ENCODE measurements at places on chromosomes 12 and 14. TPM values are rescaled to one million over a fixed set of nuclear protein-coding genes. Genes with fewer than 3 reads are reported as not detected.

TMX1 gene
- 19.2 TPM for total RNA-seq

DNA sequence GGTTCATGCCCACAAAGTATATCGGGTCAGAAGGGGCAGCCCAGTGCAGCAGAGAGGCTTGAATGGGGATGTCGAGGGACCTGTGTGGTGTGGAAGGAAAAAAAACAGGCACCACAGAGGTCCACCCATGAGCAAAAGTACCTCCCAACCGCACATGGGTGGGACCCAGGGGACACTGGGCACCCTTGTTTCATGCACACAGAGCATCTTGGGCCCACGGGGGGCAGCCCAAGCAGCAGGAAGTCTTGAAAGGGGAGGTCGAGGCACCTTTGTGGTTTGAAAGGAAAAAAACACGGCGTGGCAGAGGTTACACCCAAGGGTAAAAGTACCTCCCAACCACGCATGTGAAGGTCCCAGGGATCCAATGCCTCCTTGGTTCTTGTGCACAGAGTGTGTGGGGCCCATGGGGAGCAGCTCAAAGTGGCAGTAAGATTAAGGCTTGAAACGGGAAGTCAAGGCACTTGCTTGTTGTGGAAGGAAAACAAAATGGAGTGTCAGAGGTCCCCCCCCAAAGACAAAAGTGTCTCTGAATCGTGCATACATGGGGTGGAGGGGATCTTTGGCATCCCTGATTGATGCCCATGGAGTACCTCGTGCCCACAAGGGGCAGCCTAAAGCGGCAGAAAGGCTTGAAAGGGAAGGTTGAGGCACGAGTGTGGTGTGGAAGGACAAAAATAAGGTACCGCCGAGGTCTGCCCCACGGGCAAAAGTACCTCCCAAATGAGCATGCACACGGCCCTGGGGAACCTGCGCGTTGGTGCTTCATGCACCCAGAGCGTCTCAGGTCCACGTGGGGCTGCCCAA lies 575.5 kb downstream of the ALG10 start:
- DNase-seq, result no peak

DNA sequence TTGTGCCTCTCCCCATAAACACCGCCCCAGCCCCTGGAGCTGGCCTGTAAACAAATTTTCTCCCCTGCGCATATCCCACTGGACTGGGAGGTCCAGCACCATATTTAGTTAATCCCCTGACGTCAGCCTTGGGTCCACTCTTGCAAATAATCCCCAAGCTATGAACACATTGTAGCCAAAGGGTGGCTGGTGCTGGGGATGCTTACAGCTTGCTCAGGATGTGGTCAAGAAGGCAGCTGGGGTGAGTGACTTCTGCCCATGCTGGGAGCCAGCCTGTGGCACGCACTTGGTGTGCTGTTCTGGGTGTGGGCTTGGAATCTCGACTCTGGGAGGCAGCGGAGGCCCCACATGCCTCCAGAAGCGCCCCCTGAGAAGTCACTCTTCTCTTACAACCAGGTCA lies 32.1 kb downstream of the CMKLR1 start:
- no peak for DNase-seq

DNA sequence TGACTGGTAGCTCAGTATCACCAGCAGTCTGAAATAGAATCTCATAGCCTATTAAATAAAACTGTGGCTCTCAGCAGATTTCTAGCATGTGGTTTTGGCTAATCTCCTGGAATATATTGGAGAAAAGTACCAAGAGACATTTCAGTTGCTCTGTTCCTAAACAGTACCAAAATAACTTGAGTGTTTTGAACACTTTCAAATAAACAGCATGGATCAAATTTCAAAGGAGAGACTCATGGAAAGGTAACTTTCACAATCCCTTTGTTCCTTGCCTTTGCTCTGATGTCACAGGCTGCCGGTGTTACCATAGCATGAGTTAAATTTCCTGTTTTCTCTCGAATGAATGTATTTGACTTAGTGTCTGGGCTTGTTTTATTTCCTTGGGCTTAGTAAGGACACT lies 3.4 kb downstream of the ARG2 start:
- DNase-seq, result no peak

ZNF385A gene
- 5.6 TPM for total RNA-seq

DNA sequence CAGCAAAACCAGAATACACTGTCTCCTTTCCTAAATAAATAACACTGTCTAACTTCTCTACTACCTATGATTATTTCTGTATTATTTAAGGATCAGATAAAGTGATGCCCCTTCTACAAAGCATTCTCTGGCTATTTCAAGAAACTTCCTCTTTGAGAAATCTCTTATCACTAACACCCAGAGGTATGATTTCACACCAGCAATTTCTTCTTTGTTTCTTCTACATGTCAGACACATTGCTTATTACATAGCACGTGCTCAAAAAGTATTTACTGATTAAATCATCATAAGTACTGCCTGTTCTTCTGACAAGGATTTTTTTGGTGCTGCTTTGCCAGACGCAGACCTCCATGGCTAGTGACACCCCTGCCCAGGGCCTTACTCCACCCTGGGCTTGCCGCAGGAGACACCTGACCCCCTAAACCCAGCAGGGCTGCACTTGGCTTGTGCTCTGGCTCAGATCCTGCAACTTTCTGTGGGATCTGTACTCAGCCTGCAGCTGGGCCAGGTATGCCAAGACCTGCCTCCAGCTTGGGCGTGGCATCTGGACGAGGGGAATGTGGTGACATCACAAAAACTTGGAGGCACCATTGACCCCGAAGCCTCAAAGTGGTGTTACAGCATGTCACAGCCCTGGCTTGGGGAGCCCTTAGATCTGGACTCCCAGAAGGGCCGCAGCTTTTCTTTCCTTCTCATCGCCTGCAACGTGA lies 15.4 kb upstream of the HIGD1C start:
- DNase-seq, result no peak

DNA sequence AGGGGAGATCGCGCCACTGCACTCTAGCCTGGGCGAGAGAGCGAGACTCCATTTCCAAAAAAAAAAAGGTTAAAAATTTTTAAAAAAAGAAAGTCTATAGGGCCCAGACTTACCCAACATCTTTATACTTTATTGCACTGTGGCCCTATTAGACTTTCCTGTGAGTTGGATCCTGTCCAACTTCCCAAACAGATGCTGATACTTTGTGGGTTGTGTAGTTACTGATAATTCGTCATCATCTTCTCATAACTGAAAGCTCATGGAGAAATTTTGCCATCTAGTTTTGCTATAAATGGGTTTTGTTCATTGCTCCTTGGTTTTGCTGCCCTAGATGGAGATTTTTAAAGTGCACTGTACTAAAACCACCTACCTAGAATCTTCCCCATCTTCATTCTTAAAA lies 31.1 kb downstream of the APOBEC1 start:
- DNase-seq, result no peak

- DNase-seq, result no peak
Observed at GRCh38 chr12:41709463-41710285, 435.0 kb downstream of the GXYLT1 start.

- no peak for DNase-seq
Observed at GRCh38 chr12:93773122-93773871, 96.1 kb downstream of the CRADD start.

DNA sequence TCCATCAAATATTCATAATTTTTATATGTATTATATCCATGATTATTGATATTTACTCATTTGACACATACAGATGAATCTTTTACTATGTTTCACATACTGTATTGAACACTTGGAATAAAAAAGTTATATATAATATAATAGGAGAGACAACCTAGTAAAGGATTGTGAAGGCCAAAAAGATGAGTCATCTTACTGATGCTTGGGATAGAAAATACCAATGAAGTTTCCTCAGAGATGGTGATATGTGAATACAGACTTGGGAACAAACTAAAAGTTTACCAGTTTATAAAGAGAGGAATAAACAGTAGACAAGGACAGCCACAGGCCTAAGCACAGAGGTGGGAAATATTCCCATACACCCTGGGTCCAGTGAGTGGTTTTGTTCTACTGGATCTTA lies 743.9 kb upstream of the FLRT2 start:
- no peak for DNase-seq

PAPLN gene
- 24.5 TPM for total RNA-seq

DNA sequence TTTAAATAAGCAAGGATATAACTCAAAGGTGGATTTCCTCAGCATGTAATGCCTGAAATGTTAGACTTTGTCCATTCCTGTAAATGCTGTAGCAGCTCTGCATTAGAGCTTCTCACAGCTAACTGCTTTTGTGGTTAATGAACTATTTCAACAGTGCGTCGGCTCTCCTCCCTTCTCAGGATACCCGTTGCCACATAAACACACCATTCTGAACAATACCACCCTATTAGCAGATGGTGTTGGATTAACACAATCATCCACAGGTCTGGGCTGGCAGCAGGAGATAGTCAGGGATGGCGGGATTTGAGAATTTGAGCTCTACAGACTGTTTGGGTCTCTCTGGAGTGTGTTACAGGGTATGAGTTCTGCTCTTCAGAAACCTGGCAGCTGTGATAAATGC lies 33.5 kb upstream of the C12orf42 start:
- DNase-seq, result no peak

DLST gene
- 82.0 TPM for total RNA-seq

FITM1 gene
- total RNA-seq, result 2.2 TPM

- peak; percentile 85 for DNase-seq
Observed at GRCh38 chr12:53049571-53050318, at the start of gene TNS2. TNS2 (plus strand) TSS chr12:53050065; CDS start chr12:53050186, 121 bp downstream.

DNA sequence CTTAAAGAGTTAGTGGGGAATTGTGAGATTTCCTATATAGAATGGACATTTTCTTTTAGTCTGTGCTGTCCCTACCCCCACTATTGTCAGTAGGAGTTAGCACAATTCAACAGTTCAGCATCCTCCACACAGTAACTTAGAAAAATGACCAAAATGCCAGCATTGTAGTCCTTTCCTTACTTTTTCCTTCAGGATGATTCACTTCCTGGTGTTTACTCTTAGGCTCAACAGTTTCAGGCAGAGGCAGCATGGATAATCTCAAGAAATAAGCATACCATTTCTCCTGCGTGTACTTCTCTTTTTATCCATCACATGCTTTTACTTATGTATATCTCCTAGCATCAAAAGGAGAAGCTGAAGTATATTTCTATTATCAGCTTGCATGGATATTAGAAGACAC lies 683.4 kb downstream of the SLC16A7 start:
- no peak for DNase-seq

- DNase-seq, result no peak
Observed at GRCh38 chr14:81433378-81433777, 33.3 kb upstream of the STON2 start.

- no peak for DNase-seq
Observed at GRCh38 chr14:56044196-56044595, 74.0 kb upstream of the PELI2 start.
